ENCODE measurements at places on chromosomes 4 and X.

GRCh38 chrX:129779747-129780146 lies at the start of gene SASH3:
Gene SASH3, plus strand, starts transcription at chrX:129779949. Its CDS starts 149 bp downstream, at chrX:129780098.
- peak; percentile 24 for DNase-seq

DNA sequence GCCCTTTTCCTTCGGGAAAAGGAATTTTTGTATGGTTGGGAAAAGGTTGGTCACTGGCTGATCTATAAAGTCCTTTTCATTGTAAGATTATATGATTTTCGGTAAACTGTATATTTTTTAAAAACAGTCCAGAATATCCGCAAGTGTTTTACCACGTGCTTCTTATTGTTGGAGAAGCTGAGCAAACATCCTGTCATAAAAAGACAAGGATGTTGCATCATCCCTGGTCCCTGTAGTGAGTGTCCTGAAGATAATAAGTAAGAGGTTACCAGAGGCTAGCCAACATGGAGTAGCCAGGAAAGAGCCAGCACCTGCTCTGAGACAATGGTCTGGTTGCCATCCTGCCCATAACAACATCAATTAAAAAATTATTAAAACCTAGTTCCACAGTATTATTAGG lies 5.1 kb downstream of the CXCL9 start:
- no peak for DNase-seq

- no peak for DNase-seq
Observed at GRCh38 chr4:35982318-35982717, 262.0 kb downstream of the ARAP2 start.

- no peak for DNase-seq
Observed at GRCh38 chr4:168421671-168422070, 58.6 kb downstream of the DDX60L start.

GRCh38 chr4:21954916-21955315 lies 6.3 kb upstream of the KCNIP4 start:
- no peak for DNase-seq

DNA sequence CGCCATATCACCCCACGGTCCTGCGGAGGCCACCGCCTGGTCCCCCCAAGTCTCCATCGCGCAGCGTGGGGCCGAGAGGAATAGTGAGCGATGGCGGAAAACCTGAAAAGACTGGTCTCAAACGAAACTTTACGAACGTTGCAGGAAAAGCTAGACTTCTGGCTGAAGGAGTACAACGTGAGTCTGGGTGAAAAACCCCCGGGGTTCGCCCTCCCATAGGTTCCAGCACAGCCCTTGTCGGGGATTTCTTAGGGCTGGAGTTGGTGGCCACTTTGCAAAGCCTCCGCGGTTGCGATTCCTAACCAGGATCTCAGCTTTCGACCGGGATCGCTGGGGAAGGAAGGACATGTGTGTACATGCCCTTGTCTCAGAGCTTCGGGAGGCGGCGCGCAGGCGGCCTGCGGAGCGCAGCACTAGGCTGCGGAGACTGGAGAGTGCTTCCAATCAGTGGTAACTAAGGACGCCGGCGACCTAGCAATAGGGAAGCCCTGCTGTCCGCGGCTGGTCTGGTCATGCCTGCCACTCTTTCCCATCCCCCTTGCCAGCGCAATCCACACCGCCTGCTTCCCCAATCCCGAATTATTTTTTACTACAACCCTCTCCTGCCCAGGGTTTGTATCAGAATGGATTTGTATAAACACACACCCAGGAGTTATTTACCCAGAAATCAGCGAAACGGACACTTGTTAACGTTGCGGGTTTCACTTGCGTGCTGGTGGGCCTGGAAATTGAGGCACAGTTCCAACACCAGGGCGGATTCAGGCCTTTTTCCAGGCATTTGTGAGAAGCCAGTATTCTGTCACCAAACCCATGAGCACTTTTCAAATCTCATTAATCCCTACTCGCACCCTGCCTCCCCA lies 741 bp downstream of the SPATA18 start:
- no peak for DNase-seq

- DNase-seq: no peak
Observed at GRCh38 chr4:37625499-37625898, 60.7 kb downstream of the RELL1 start.

DNA sequence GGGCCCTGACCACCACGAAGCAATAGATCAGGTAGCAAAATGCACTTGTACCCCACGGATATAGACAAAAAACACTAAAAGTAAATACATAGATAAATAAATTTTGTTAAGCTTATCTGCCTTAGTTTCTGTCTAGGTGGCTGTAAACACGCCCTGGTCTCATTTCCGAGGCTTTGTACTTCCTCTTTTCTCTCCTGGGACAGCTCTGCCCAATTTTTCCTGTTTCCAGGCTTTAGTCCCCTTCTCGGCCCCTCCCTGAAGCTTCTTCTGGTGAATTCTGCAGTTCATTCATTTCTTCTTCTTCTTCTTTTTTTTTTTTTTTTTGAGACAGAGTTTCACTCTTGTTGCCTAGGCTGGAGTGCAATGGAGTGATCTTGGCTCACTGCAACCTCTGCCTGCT lies 73.4 kb upstream of the STOX2 start:
- no peak for DNase-seq

DNA sequence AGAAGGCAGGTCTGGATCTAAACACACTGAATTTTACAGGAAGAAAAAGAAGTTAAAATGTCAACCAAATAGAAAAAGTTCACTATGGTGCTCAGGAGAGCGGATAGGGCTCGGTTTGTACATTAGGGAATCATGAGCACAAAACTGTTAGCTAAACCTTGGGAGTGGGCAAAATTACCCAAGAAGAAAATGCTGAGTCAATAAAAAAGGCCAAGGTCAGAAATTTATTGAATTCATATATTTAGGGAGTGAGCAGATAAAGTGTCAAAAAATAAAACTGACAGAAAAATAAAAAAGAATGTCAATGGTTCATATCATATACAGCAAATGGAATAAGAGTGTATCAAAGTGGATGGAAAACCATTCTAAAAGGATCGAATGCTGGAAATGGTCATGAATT lies 452.5 kb upstream of the SMIM31 start:
- DNase-seq: no peak

DNA sequence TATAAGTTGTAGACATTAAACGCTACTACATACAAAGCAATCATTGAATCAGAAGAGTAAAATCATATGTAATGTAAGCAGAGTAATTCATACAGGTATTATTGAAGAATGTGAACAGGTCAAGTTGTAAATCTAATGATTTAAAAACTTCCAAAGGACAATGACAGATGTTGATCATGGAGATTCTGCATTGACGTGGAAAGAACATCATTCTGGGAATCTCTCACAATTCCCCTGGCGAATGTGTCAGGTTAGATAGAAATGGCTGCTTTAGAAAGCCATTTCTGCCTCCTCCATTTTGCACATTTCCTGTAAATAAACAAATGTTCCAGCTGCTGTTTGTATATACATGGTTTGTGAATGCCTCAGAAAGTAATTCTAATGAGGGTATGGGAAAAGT lies 719.4 kb downstream of the ADGRL3 start:
- DNase-seq: no peak

DNA sequence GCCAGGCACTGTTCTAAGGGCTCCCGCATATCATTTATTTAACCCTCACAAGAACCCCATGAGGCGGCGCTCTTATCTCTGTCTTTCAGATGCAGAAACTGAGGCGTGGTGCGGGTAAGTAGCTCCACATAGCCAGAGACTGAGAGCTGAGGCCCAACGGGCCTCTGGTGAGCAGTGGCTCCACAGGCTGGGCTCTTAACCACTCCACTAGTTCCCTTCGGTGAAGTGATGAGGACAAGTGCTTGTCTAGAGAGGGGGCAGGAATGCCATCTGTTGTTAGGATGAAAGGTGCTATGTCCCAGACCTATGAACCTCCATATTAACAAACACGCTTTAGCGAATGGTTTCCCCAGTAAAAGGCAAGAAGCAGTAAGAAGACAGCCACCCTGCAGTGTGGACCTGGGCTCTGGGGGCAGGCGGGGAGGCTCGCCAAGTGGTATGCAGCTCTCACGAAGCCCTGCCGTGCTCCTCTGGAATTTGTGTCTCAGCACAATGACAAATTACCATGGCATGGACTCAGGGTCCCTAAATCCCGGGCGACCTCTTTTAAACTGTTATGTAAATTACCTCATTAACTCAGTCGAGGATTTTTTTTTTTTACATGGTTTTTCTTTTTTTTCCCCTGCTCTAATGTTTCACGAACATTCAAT lies 20.9 kb upstream of the S100G start:
- DNase-seq: no peak

DNA sequence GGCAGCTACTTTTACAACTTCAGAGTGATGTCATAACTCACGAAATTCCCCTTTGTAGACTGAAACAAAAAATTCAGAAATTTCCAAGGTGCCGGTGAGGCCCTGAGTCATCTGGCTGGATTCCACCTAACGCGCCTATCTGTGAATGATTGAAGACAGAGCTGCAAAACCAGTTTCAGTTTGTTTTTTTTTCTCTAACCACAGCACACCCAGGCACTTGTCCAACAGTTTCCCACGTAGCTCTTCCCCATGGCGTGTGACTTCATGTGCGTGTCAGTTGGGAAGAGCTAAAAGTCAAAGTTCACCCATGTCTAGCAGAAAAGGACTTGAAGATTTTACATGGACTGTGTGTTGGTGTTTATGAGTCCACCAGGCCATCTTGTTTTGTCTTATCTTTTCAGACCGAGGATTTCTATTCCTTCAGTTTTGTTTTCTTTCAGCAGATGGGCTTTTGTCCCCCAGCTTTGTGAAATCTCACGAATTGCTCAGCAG lies 16.4 kb downstream of the TCEANC start:
- DNase-seq: no peak

DNA sequence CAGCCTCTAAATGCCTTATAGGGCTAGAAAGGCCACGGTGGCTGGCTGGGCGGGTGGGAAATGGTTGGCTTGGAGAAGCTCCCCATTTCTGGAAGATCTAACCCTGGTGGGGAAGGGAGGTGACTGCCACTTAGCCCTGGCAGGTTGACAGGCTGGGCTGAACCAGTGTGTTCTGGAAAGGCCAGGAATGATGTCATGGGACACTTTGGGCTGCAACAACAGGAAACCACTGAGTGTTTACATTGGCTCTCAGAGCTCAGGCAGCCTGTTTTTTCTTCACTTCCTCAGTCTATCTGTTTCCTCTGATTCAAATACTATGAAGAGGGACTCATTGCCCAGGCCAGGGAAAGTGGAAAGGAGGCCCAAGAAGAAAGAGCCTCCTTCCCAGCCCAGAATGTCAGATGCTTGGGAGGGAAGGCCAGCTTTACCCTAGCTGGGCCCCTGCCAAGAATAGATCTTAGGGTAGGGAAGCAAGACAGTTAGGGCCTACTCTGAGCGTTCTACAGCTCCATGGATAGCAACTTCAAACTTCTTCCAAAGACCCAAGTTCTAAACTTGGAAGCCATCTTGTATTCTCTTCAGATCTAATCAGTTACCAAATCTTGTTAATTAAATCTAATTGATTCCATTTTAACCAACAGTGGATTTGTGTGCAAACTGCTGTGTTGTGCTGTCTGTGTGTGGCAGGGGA lies 65.8 kb upstream of the MSN start:
- peak; percentile 7 for DNase-seq

DNA sequence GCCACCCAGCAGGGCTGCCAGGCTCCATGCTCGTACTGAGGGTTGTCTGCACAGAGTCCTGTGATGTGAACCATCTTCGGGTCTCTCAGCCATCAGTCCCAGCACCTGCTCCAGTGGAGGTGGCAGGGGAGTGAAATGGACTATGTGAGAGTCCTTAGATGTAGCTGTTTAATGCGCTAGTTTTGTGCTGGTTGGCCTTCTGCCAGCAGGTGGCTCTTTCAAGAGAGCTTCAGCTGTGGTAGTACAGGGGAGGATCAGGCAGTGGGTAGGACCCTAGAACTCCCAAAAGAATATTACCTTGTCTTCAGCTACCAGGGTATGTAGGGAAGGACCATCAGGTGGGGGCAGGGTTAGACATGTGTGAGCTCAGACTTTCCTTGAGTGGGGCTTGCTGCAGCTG lies 1066.0 kb downstream of the GLUD2 start:
- no peak for DNase-seq

DNA sequence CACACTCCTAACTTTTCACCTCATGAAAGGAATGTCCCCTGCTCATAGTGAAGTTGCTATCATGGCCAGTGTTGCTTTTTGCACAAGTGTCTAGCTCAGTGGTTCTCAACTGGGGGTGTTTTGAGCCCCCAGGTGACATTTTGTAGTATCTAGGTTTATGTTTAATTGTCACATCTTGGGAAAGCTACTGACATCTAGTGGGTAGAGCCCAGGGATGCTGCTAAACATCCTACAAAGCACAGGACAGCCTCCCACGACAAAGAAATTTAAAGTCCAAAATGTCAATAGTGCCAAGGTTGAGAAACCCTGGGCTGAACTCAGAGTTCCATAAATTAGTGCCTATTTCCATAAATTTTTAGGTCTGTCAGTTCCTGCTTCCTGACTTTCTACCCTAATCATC lies 70.7 kb upstream of the HCCS start:
- no peak for DNase-seq

- no peak for DNase-seq
Observed at GRCh38 chrX:103747163-103747562, 29.5 kb upstream of the PLP1 start.

- no peak for DNase-seq
Observed at GRCh38 chrX:143683486-143683885, 37.1 kb downstream of the SPANXN2 start.

DNA sequence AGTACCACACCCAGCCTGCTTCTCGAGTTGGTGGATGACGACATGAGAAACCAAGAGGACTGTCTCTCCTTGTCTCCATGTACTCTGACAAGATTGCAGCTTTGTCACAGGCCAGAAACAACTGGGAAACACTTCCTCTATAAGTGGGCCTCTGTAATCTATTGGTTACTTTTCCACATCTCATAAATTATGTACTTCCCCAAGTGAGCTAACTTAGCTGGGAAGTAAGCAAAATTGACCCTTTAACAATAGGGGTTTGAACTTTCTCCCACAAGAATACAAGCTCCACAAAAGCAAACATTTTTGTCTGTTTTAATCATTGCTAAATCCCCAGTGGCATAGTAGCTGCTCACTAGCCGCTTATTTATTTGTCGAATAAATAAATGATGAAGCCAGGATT lies 14.1 kb upstream of the USO1 start:
- no peak for DNase-seq

DNA sequence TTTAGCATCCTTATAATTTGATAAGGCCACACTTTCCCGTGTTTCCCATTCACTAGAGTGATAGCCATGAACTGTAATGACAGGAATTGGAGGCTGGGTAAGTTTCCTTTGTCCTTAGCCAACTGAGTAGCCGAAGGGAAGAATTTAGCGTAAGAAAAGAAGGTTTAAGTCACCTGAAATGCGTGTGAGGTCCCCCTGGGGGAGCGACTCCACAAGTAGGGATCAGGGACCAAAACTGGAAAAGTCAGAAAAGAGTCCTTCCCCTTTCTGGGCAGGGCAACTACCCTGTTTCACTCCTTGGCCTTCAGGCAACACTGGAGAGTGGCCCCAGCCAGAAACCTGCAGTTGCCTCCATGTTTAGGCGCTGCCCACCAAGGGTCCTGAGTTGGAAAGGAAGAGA lies 81.6 kb upstream of the MED14 start:
- no peak for DNase-seq

GRCh38 chr4:36249610-36250009 lies 5.3 kb upstream of the ARAP2 start:
- no peak for DNase-seq

All from effector CD8-positive, alpha-beta T cell (primary cell).